Naive thymus-derived CD8-positive, alpha-beta T cell (primary cell): ENCODE measurements at places on chromosomes 13 and 19. TPM values are rescaled to one million over a fixed set of nuclear protein-coding genes. Genes with fewer than 3 reads are reported as not detected.

DNA sequence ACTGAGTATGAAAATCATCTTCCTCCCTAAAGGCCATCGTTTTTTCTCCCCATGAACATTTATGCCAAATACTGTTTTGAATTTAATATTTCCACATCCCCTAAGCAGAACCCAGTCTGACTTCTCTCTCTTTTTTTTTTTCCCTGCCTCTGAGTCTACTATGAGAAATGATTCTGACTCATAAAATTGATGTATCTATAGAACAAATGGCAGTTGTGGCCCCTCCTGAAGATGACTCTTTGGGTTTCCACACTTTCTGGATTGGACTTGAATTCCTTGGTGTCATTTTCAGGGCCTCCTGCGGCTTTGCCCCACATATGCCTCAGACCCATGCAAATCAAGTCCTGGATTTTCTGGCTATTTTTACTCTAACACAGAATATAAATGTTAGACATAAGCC is 22.7 kb upstream of the NAXD start:
- DNase-seq, result no peak

PSG3 gene
- polyA plus RNA-seq, result not detected

GRCh38 chr19:19742773-19743172 is 9.9 kb upstream of the ZNF14 start:
- DNase-seq, result no peak

SAE1 gene
- 158 TPM for polyA plus RNA-seq

DNA sequence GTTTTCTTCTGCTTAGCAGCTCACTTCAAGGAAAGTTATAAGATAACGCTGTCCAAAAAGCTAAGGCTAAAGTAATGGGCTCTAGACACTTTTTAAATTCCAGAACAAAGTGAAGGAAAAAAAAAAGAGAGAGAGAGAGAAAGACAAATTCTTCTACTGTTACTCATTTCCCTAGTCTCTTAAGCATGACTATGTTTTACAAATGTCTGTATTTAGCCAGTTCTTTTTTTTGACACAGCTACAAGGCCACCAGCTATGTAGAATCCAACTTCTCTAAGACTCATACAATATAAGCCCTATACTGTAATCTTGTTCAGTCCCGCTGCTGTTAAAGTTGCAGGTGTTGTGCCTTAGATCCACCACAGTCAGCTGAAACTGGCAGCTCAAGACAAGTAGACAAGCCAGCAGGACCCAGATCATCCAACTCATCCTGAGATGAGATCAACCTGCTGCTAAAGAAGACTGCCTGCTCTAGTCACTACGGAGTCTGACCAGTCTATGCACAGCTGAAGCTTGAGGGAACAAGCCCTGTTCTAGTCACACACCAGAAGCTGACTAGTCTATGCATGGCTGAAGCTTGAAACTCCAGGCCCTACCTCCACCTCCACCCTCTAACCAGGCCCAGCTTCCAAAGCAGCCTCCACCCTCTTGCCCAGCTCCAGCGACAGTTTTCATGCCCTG is 10.3 kb upstream of the ZNF83 start:
- no peak for DNase-seq

GRCh38 chr19:3914199-3914598 is 18.7 kb upstream of the NMRK2 start:
- DNase-seq, result no peak

DNA sequence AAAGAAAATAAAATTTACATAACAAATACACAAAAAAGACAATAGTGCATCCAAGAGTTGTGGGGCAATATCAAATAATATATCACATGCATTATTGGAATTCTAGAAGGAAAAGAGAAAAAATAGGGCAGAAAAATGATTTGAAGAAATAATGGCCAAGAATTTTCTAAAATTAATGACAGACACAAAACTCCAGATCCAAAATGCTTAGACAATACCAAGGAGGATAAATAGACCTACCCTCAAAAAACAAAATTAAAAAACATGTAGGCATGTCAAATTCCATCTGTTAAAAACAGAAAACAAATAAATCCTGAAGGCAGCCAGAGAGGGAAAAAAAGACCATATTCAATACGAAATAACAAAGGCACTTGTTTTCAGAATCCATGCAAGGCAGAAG is 191.5 kb upstream of the ZNF536 start:
- DNase-seq, result no peak

ZNF730 gene
- not detected for polyA plus RNA-seq

DNA sequence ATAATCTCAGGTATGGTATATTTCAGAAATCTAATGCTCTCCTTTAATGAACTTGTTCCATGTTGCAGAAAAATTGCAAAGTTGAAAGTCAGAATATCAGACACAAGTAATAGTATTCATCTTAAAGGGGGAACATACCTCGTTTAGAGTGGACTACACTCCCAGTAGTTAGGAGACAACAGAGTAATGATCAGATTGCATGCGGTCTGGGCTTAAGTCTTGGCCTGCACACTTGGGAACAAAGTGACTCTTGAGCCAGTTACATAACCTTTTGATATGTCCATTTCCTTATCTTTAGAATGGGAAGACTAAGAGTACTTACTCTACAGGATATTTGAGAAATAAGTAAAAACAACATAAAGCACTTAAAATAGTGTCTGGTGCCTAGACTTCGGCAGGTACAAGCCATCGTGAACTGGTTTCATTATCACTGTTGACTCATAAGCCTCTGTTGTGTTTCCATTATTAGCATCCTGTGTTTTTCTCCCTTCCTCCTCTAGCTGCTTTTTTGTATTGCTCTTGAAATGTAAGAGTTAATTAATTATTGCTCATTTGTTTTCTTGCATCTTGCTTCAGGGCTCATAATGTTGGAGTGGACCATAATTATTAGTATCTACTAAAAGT is 53.0 kb downstream of the DPY19L3 start:
- DNase-seq, result no peak

C19orf85 gene
- not detected for polyA plus RNA-seq

ZNF737 gene
- polyA plus RNA-seq, result 15.1 TPM

ZNF723 gene
- polyA plus RNA-seq, result not detected

ACP7 gene
- not detected for polyA plus RNA-seq

- no peak for DNase-seq
Observed at GRCh38 chr13:51785712-51786424, 18.1 kb downstream of the DHRS12 start.

DNA sequence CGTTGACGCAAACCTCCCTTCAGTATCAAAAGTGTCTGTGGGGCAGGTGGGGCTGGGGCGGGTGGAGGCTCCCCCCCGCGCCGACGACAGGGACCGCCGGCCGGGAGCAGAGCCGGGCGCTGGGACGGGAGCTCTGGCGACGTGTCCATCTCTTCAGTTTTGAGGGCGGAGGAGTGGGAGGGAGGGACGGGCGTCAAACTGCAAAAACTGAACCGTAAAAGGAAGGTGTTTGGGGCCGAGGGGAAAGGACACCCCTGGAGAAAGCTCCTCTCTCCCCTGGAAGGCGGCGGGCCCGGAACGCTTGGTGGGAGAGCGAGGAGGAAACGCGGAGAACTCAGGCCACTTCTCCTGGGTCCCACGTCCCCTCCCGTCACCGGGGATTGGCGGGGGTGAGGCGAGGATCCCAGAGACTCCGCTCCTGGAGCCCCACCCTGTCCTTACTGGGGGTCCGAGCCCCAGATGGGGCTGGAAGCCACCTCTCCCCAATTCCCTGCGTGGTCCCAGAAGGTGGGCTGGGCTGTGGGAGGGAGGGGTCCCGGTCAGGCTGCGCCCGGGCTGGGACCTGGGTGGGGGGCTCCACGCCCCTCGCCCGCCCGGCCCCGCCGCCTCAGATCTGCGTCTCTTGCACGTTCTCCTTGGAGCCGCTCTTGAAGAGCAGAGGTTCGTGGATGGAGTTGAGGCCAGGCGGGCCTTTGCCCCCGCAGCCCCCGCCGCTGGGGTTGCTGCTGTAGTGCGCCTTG is 3.4 kb upstream of the ASPDH start:
- DNase-seq, result no peak
